ENCODE measurements at places on chromosomes 11 and 22.

- no peak for DNase-seq
Observed at GRCh38 chr11:3164552-3165151, 458 bp downstream of the OSBPL5 start.

- no peak for DNase-seq
Observed at GRCh38 chr22:27747396-27748221, 53.9 kb downstream of the MN1 start.

GRCh38 chr11:79480864-79481263 is 40.0 kb upstream of the TENM4 start:
- DNase-seq = no peak

- DNase-seq = no peak
Observed at GRCh38 chr11:3880724-3881123, 25.3 kb downstream of the STIM1 start.

GRCh38 chr11:19912958-19913892 is 200.6 kb downstream of the NAV2 start:
- no peak for DNase-seq

- DNase-seq = no peak
Observed at GRCh38 chr22:19098157-19098556, 24.1 kb downstream of the DGCR2 start.

- DNase-seq = no peak
Observed at GRCh38 chr22:33969045-33969444, 48.8 kb upstream of the LARGE1 start.

DNA sequence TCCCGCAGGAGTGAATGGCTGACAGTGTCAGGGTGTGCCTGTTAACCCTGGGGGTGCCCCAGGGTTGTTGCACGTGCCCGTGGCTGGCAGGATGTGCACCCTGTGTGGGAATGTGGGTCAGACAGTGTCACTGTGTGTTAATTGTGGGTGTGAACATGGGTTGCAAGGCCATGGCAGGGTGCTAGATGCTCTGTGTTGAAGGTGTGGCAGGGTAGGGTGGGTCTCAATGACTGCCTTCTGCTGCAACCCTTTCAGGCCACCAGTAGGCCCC is 8.3 kb downstream of the RIN1 start:
- DNase-seq = no peak

- no peak for DNase-seq
Observed at GRCh38 chr11:27401833-27402316, 38.9 kb upstream of the CCDC34 start.

DNA sequence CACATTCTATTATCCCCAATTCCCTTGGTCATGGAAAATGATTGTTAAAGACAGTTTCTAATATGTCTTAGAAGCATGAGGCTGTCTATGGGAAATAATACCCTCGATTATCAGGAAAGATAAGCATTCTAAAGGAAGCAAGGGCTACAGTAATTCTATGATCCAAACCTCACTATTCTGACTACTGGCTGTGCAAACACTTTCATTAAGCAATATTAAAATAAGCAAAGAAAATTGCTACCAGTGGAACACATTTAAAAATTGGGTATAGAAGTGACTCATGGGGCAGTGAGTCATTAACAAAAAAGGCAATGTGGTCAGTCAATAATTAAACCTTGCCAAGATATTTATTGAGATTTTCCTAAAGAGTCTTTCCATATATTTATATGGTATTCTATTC is 1415.2 kb upstream of the TENM4 start:
- DNase-seq = no peak

GRCh38 chr11:9633679-9634078 is 30.2 kb upstream of the SWAP70 start:
- no peak for DNase-seq

Data from activated CD4-positive, alpha-beta T cell treated with anti-CD3 and anti-CD28 coated beads, Interleukin-2, amount 50 U/mL, for 48 hours (primary cell).